Cerebellum (tissue), 4 donors: ENCODE measurements at places on chromosomes 13 and 19.
A peak's percentile ranks its signal among the peaks of the same experiment; 100 is the strongest.

GRCh38 chr13:73873940-73874830 lies 260.0 kb downstream of the KLF12 start:
- no peak for DNase-seq

- DNase-seq: peak; percentile 88
Measured at GRCh38 chr19:24086974-24087595, at the start of gene ZNF254. TSS of gene ZNF254 (plus strand) at chr19:24087187. CDS start at chr19:24087308, 121 bp downstream.

DNA sequence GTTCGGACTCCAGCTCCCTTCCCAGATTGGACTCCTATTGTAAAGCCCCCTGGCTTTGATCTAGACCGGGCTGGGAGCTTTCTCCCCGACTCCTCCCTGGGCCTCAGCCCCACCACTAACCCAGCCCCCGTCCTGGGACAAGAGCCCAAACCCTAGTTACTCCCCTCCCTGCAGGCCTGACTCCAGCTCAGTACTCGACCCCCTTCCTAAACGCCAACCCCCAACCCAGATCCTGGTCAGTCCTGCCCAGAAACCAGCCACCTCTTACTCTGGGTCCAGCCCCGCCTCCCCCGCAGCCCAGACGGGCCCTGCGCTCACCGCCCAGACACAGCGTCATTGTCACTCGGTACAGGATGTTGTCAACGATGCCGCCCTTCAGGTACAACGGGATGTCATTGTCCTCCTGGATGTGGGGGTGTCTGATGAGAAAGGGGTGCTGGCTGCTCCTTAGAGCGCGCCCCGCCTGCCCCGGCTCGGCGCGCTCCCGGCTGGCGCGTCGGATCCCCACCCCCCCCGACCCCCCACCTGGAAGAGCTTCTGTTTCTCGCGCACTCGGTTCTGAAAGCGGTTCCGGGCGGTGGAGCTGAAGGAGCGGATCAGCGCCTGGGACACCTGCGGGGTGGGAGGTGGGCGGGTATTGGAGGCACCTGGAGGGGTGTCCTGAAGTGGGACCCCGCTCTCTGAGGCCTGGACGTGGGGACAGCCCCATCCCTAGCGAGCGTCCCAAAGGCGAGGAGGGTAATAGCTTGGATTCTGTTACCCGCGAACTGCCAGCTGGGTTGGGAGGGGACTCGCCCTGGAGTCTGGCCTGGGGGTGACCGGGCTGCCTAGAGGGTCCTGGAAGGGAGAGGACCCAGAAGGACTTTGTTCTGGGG lies 866 bp downstream of the COX7A1 start:
- DNase-seq: peak; percentile 74

DNA sequence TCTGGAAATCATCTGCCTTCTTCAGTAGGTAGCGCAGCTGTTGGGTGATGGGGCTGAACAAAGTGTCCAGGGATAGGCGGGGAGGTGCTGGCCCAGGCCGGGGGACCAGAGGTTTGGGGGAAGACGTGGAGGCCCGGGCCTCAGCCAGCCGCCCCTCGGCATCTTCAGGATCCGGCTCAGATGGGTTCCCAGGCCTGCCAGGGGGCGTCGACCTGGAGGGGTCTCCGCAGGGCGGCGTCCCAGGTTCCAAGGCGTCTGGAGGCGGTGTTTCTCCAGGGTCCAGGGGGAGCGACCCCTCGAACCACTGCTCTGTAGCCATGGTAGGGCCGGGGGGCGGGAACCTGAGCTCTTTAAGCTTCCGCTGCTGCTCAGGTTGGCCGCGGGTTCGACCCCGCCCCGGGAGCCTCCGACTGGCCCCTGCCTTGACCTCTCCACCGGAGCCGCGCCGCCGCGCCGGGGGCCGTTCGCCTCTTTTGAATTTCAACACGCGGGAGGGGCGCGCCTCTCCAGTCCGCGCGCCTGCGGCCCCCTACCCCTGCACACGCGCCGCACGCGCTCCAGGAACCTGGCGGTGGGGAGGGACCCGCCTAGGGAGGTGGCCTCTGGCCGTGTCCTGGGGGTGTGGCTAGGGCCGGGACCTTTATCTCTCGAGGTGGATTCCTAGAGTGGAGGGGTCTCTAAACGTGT lies at the start of gene C19orf67:
C19orf67 (minus strand) TSS at position 475 of the 687 bp plus-strand sequence; CDS start at position 319, 156 bp downstream.
- DNase-seq: no peak

- DNase-seq: no peak
Measured at GRCh38 chr13:49560270-49561061, 24.9 kb downstream of the RCBTB1 start.

DNA sequence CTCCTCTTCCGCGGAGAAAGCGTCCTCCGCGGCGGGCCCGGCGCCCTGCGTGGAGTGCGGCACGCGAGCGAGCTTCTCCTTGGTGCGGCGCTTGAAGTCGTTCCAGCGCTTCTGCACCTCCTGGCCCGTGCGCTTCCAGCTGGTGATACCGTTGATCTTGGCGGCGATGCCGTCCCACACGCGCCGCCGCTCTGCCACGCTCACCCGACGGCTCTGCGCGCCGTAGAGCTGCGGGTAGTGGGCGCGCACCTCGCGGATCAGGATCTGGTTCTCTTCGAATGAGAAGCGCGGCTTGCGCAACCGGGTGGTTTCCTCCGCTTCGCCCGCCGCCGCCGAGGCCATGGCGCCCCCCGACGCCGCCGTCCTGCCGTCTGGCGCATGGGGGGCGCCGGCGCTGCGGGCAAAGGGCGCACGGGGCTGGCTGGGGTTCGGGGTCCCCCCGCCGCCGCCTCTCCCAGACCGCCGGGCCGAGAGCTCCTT lies 941 bp downstream of the MYPOP start:
- no peak for DNase-seq

DNA sequence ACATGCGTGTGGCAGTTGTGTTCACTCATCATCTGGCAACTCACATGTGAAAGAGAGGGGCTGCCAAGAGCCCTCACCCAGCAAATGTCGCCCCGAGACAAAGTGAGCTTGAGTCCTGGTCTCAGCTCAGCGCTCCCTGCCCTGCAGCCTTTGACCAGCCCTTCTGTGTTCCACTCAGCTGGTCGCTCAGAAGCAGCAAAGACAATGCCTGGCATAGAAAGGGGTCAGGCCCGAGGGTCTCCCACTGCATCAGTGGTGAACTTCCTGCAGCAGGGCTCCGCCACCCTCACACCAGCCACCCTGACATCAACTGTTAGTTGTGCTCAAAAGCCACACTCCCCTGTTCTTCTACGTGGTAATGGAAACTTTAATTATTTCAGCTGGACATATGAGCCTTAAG lies 68.0 kb downstream of the SLC7A1 start:
- no peak for DNase-seq

GRCh38 chr13:89784161-89784809 lies 1563.2 kb upstream of the MIR17HG start:
- no peak for DNase-seq

DNA sequence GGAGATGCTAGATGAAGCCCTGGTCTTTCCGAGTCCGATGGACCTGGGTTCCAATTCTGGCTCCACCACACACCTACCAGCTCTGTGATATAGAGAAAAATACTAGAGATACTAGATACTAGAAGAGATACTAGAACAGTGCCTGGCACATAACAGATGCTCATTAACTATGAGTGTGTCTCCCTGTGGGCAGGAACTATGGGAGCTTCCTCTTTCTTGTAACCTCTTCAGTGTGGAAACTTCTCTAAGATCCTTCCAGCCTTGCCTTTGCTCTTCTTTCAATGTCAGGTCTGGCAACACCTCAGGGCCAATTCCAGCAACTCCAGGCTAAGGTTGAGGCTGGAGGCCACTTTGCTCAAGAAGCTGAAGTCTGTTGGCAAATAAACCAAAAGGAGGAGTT lies 143.9 kb downstream of the KATNAL1 start:
- no peak for DNase-seq

DNA sequence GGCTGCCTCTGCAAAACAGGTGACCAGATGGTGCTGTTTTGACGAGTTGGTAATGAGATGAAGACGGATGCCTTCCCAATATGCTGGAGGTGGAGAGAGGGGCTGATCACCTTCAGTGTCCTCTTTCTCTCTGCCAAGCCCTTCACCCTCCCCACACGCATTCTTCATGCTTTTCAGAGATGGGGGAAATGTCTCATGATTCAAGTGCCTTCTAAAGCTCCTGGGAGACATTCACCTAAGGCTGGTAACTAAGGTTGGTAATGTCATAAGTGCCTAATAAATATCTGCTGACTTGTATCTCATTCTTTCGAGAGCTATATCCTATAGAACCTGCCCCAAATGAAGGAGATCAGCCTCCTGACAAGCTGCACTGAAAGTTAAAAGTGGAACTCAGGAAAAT lies 86.2 kb upstream of the MBNL2 start:
- no peak for DNase-seq

GRCh38 chr13:73274147-73274546 lies 215.3 kb downstream of the KLF5 start:
- no peak for DNase-seq

GRCh38 chr13:31798189-31798588 lies 58.9 kb downstream of the RXFP2 start:
- no peak for DNase-seq

DNA sequence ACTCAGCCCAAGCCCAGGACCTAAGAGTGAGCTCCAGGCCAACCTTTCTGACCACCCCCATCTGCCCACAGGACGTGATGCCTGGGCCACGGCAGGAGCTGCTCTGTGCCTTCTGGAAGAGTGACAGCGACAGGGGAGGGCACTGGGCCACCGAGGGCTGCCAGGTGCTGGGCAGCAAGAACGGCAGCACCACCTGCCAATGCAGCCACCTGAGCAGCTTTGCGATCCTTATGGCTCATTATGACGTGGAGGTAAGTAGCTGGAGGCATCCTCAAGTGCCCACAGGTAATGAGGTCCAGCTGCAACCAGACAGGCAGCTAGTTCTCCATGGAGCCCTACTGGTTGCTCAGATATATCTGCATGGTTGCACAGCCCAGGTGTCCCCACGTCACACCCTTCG lies 14.8 kb downstream of the DDX39A start:
- DNase-seq: peak; percentile 63

- no peak for DNase-seq
Measured at GRCh38 chr19:1629256-1629808, 23.1 kb downstream of the TCF3 start.

DNA sequence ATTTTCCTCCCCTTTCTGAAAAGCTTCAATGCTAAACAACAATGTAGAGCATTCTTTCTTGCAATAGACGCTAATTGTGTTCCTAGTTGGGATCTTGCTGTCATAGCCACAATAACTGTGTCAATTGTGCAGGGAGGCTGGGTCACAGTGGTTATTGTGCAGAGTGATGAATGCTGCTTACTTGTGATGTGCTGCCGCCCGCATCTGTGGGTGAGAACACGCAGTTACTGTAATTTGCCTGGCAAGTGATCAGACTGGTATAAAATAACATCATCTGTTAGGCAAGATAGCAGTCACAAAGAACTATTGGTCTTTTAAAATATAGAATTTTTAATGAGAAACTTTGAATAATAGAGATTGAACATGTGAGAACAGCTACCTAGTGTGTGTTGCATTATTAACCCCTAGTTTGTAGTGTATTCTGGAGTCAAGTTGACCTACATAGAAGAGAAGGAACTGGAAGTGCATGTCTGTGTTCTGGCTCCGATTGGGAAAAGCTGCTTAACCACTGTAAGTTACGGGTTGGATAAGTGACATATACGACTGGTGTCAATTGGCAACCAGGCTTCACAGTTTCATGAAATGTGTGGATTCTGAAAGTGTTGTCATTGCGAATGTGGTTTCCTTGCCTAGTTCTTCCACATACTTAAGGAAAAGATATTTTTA lies 43.6 kb downstream of the SLAIN1 start:
- DNase-seq: no peak

- no peak for DNase-seq
Measured at GRCh38 chr13:67008075-67008668, 222.0 kb downstream of the PCDH9 start.

DNA sequence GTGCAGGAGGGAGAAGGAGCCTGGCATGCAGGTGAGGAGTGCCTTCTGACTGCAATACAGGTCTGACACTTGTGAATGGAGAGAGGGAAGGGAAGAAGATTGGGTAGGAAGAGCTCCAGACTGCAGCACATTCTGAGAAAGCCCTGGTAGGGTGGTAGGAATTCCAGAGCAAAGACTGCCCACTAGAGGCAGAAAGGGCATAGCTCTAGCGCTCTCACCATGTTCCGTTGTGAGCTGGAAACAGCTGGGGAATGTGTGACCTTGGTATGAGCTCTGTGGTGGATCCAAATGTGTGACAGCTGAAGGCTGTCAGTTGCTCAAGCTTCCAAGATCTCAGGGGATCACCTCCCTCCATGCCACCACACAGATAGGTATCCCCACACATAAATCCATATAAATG lies 2.9 kb upstream of the MTUS2 start:
- no peak for DNase-seq

GRCh38 chr13:21639561-21639960 lies 31.3 kb upstream of the FGF9 start:
- no peak for DNase-seq
